ENCODE measurements at places on chromosomes 6 and 20. TPM values are rescaled to one million over a fixed set of nuclear protein-coding genes. Genes with fewer than 3 reads are reported as not detected.

Gene XKR7
- total RNA-seq = not detected

Gene PHACTR1
- 0.49 TPM for total RNA-seq

Gene C6orf89
- total RNA-seq = 36.8 TPM

Gene LBP
- 0.98 TPM for total RNA-seq

Gene UTRN
- 160 TPM for total RNA-seq

Gene HEY2
- 0.98 TPM for total RNA-seq

Gene LPA
- 0.49 TPM for total RNA-seq

Gene FANCE
- 10.1 TPM for total RNA-seq

Gene LY6G6D
- not detected for total RNA-seq

Gene TMEM200A
- total RNA-seq = 3.9 TPM

Gene EPPIN
- not detected for total RNA-seq

Gene SERINC1
- total RNA-seq = 150 TPM

Gene MED20
- 9.6 TPM for total RNA-seq
